Stimulated activated CD4-positive, alpha-beta T cell treated with anti-CD3 and anti-CD28 coated beads, Interleukin-1b, Interleukin-23, amount 100 ng/mL, for 24 hours (primary cell): ENCODE measurements at places on chromosomes 16 and 17.

DNA sequence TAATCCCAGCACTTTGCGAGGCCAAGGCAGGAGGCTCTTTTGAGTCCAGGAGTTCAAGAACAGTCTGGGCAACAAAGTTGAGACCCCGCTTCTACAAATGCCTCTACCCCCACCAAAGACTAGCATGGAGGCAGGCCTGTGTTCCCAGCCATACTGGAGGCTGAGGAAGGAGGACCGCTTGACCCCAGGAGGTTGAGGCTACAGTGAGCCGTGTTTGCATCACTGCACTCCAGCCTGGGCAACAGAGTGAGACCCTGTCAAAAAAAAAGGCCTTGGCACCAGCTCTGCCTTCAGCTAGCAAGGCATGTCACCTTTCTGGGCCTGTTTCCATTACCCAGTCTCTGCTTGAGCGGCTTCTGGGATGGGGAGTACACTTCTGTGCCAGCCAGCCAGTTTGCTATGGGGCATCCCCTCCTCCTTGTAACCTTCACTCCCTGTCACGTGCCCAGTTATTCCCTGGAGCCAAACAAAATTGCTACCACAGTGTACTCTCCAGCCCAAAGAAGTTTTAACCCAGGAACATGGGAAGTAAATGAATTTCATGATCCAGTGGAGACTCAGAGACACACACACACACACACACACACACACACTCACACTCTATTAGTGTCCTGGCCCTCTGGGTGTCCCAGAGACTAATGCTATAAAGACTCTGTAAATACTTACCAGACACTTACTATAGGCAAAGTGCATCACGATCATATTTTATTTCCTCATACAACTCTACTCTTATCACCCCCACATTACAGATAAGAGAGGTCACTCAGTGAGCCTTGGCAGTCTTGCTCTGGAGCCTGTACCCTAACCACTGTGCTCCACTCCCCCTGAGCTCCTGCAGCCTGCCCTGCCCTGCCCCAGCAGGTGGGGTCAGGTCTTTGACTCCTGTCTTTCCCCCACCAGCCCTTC, 2.5 kb downstream of the CISD3 start:
- DNase-seq: no peak

DNA sequence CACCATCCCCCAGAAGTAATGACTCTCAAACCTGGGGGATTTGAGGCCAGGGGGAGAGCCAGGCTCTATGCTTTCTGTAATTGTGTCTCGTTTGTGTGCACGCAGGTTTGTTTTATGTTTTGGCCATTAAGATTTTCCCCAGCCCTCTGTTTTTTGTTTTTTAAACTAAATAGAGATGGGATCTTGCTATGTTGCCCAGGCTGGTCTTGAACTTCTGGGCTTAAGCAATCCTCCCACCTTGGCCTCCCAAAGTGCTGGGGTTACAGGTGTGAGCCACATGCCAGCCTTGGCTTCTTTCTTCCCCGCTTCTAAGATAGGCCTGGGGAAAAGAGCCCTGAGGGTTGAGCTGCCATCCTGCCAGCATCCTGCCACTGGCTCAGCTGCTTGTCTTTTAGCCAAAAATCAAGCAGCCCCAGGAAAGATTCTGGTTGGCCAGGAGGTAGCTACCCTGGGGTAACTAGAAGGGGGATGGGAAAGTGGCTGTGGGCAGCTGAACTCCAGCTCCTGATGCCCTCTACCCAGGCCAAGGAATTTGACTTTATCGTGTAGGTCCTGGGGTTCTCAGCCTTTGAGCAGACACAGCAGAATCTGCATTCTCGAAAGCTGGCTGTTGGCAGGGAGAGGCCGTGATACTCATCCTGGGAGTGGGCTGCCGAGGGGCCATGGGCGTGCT, 18.4 kb downstream of the KDM8 start:
- no peak for DNase-seq

- DNase-seq: no peak
Observed at GRCh38 chr16:3767333-3767986, 50.1 kb upstream of the TRAP1 start.

- DNase-seq: no peak
Observed at GRCh38 chr17:73118951-73119391, 26.5 kb upstream of the SLC39A11 start.

DNA sequence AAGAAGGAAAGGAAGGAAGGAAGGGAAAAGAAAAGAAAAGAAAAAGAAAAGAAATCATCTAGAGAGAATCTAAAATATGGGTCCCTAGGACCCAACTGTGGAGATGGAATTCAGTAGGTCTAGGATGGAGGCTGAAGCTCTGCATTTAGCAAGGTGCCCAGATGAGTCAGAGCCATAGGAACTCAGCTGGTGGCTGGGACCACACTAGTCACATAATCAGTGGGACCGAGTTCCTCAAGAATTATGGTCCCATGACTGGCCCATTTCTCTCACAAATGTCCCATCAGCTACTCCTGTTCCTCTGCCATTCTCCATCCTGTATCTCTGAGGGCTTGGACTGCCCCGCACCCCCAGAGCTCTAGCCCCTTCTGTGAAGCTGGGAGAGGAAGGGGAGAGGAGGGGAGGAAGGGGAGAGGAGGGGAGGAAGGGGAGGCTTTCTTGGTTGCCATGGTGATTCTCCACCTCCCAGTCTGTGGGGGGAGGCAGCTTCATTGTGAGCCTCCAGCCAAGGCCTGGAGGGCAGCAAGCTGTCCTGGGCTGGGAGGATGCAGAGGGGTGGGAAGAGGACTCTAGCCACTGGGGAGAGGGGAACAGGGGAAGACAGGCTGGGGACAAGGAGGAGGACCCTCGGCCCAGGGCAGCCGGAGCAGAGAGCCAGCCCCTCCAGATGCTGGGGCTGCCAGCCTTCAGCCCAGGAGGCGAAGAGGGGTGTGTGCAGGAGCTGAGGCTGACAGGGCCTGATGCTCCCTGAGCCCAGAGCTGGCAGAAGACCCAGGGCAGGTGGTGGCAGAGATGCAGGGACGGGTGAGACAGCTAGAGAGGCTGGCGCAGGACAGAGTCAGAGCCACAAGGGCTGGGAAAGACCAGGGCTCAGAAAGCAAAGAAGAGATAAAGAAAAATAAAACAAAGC, 37.8 kb upstream of the LHX1 start:
- no peak for DNase-seq
